ENCODE measurements at places on chromosomes 7 and 10. TPM values are rescaled to one million over a fixed set of nuclear protein-coding genes. Genes with fewer than 3 reads are reported as not detected.

The COL28A1 gene
- under 0.01 TPM for total RNA-seq

The ATP6V0E2 gene
- 22.6 TPM for total RNA-seq

The SPDYE18 gene
- 0.50 TPM for total RNA-seq

The HOXA9 gene
- total RNA-seq, result under 0.01 TPM

The TET1 gene
- 3.3 TPM for total RNA-seq

The NPC1L1 gene
- under 0.01 TPM for total RNA-seq

Data from fibroblast of lung (primary cell).